ENCODE measurements at places on chromosomes 13 and 19.

- no peak for DNase-seq
These were observed 431.8 kb upstream of the SGCG start for GRCh38 chr13:22748866-22749577.

DNA sequence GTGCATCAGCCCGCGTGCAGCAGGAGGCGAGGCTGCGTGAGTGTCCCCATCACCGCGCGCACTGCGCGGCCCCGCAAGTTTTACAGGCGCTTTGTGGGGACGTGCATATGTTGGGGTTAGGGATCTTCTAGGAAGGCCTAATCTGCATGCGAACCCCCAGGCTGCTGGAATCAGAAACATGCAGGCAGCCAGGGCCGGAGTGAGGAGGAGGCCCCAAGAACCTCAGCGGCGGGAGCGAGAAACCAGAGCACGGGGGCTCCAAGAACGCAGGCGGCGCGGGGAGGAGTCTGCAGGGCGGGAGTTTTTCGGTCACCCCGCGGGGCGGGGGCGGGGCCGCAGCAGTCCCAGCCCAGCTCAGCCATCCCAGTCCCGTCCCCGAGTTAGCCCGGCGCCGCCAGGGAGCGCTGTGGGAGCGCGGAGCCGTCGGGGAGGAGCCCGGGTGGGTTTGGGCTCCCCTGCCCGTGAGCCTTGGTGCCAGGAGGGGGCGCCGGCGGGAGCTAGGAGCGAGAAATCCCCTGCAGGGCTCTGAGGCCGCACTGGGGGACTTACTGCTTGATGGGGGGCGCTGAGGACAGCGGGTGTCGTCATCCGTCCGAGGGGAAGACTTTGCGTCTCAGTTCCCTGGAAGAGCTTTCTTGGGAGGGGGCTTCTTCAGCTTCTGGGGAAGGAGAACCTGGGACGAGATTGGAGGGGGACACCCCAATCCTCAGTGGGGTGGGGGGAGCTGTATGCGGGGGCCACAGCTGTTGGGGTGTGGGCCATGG is 933 bp upstream of the NRTN start:
- DNase-seq = peak; percentile 94

DNA sequence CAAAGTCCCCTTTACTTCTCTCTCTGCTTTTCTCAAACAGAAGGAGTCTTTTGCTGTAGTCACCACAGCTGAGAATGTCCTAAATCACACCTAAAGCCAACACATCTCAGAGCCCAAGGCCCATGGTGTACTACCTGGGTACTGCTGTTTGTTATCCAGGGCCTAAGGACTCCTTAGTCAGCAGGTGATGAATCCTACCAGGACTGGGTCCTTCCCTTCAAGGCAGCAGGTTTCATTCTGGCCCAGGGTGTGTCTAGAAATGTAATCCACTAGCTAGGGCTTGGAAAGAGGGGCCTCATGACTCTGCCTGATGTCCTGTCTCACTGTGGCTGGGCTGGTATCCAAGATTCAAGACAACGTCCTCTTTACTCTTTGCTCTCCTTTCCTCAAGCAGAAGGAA is 36.2 kb upstream of the ENOX1 start:
- DNase-seq = no peak

DNA sequence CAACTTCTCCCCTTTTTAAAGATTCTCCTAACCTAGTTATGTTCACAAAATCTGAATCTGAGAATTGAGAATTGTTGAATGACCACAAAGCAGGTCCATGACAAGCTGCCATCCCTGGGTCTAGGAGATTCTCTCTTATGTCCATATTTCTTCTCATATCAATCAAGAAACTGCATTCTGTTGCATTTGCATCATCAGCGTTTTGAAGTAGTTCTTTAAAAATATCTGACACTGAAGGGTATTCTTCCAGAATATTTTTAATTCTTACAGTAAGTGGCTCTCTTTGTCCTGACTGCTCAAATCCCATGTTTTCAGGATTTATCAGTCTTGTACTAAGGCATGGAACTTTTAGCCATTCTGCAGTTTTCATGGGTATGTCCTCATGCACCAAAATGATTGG is 94.3 kb downstream of the SACS start:
- no peak for DNase-seq

- DNase-seq = no peak
These were observed 179.8 kb downstream of the COG6 start for GRCh38 chr13:39835253-39835652.

DNA sequence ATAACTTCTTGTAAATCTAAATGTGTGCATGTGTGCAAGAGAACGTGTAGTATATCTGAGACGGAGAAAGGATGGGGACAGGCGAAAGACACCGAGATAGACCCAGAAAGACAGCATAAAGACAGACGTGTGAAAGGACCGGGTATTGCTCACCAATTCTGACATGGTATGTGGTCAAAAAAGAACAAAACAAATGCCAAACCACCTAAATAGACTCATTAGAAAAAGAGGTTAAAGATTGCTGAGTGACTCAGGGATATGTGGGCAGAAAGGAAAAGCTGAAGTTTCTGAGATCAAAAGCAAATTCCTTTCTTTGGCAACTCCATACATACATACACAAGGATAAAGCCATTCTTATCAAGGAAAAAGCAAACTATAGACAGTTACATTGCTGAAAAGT is 179.7 kb upstream of the TSC22D1 start:
- no peak for DNase-seq

DNA sequence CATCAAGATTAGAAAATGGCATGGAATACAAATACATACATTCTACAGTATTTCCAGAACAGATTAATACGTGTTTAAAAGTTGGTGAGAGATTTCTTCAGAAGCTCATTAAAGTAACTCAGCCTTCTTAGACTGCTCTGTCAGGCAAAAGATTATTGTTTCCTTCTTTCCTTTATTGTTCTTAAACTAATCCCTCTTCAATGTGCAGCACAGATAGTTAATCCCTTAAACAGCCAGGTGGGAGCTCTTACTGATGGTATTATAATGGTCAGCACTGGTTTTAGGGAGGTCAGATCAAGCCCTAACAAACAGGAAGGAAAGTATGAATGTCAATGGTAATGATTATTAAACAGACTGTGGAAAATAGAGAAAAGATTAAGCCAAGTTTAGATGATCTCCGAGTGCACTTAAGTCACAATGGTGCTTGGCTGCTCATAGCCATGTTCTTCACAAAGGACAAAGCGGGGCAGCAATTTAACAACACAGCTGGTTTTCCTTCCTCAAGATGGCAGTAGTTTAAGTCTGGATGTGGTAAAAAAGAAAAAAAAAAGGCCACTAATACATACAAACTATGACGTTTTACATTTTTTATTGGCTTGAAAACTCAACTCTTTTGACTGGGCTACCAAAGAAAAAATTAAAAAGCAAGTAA is 992.6 kb downstream of the PCDH9 start:
- no peak for DNase-seq

DNA sequence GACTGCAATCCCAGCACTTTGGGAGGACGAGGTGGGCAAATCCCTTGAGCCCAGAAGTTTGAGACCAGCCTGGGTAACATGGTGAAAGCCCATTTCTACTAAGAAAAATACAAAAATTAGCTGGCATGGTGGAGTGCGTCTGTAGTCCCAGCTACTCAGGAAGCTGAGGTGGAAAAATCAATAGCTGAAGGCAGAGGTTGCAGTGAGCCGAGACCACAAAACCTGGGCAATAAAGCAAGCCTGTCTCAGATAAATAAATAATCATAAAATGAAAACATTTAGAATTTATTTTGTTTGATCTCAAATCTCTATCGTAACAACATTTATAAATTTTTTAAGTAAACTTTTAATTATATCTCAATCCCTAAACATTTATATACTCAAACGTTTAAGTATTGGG is 36.6 kb downstream of the USP12 start:
- no peak for DNase-seq

DNA sequence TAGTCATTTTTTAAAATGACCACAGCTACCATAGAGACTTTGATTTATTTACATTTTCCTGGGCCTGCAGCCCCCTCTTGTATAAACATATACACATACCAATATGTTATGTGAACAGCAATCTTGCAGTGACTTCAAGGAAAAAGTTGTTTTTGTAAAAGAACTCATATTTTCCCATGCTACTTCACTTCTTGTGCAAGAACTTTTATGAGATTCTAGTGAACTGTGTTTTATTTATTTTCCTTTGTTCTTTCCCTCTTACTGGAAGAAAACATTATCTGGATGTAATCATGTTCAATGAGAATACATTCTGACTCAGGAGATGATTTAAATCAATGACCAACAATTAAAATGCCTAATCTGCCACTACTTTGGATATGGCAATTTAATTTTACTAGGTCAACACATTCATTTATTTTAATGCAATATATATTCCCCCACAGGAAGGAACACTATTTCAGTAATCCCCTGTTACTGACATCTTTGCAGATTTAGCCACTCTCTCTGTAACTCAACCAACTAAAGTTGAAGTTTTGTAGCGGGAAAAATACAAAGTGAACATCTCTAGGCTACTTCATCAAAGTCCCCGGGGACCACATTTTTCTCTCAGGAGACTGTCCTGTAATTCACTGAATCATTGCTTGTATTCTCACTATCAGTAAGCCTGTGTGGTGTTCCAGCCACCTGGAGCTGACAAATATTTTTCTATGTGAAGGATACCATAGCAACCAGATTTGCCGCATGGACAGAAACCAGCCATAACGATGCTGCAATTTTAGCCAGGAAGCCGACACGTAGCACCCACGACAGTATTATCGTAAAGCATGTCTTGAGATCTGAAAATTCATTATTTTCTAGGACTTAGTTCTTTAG is 90.5 kb downstream of the STARD13 start:
- DNase-seq = no peak

DNA sequence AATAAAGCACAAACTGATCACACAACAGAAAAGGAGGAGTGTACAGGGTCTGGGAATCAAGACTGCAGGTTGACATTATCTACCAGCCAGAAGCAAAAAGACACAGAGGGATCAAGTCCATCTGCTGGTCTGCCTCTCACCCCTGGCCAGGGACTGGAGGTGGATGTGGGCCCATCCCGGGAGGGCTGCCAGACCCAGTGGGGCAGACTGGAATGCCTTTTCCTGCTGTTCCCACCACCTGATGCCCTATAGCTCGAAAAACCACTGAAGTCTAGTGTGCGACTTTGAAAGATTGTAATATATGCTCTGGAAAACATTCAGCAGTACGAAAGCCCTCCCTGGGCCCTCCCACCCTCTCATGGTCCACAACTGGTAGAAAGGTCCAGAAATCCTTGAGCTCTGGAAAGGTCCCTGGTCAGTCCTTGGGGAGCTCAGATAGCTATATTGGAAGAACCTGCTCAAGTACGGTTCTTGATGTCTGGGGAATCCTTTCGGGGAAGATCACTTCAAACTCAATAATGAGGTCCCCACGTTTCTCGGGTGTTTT is 2.6 kb downstream of the DNAJB1 start:
- no peak for DNase-seq

- no peak for DNase-seq
These were observed at the start of gene ENOX1 for GRCh38 chr13:43786766-43787517. Gene ENOX1 (minus strand): TSS chr13:43786972.

DNA sequence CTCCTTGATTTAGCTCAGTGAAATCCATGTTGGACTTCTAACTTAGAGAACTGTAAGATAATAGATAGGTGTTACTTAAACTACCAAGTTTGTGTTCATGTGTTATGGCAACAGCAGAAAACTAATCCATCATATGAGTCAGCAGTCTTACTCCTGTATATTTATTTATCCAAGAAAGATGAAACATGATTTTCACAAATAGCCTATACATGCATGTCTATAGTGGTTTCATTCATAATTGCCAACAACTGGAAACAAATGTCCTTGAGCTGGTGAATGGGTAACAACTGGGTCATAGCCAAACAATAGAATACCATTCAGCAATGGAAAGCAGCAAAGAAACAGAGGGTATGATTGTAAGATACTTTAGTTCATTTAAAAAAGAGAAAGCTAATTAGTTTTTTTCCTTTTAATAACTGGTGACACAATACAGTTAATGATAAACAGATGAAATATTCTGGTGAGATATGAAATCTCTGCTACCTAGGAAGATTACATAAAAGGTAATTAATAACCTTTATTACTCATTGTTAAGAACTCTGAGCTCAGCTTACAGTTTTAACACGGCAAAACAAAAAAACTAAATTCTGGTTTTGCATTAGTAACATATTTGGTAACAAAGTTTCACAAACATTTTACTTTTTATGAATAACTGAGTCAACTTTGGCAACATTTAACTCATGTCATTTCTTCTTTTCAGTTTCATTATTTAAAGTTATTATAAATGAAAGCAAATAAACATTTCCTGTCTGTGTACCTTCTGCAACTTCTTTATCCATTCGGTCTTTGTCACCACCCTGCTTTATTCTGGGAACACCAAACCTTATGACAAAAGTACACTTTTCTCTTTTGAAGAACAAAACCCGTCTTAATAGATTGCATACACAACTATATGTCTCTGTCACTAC is 181.3 kb downstream of the LIG4 start:
- DNase-seq = no peak

DNA sequence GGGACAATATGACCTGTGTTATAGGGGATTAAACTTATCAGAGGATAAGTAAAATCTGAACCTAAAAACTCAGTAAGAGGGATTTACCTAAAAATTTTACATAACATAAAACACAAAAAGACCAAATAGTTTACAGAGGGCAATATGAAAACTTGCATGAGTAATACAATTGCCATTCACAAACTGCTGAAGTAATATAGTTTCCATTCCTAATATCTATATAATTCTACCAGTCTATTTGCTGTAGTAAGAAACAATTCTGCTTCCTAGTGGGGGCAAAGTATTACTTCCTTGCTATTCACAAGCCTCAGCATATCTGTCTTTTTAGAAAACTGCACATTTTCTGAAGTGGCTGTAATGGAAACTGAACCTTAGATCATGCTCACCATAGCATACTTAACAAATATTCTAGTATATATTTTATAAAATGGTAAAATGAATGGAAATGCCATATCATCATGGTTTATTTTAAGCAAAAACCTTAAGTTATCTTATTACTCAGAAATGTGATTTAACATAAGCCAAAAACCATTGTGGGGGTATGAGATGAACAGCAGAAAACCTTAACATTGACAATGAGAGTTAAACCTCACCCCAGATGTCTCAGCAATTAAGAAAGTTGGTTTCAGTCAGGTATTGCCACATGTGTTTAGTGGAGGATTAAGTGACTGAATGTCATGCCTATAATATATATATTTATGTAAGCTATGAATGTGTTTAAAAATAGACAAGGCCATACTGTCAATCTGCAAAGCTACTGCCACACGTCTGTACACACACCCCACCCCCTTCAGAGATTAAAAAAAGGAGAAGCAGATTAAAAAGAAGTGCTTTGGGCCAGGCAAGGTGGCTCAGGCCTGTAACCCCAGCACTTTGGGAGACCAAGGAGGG is 136.8 kb downstream of the MIPEP start:
- DNase-seq = no peak

GRCh38 chr19:3047496-3048189 is 14.7 kb downstream of the TLE5 start:
- DNase-seq = no peak

- no peak for DNase-seq
These were observed 72.6 kb downstream of the NBEA start for GRCh38 chr13:35014606-35015213.

DNA sequence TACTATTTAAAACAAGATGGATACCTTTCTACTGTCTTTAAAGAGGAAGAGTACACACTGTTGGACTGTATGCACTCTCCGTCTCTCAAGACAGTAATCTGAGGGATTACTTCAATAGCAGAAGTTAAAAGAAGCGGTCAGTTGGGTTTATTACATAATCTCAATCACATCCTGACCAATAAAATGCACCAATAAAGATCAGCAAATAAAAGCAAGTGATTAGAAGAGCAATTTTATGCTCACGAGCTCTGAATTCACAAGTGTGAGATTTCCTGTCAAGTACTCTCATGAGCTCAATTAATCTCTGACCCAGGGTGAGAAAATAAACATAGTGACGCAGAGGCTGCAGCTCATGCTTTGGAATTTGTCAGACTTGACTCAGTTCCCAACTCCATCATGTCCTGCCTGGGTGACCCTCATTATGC is 12.2 kb downstream of the ABCC4 start:
- no peak for DNase-seq
